Posterior cingulate gyrus (tissue), 11 donors: ENCODE measurements at places on chromosomes 16 and 17.

GRCh38 chr17:69443138-69443537 is 28.6 kb downstream of the MAP2K6 start:
- DNase-seq = no peak

DNA sequence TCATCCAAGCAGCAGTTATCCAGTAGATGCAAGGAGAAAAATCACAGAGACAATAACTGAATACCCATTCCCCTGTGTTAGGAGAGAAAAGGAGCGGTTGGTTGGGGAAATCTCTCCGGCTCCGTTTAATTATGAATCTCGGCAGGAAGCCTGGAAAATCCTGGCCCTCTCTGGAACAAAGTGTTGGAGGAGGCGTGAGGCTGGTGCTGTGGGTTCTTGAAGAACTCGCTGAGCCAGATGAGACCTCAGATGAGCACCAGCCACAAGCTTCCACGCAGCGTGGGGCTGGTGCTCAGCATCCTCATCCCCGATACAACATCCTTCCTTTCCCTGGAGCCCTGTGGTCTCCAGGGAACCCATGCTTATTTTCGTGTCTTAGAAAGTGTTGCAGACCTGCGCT is 39.7 kb downstream of the CACNG4 start:
- DNase-seq = peak; percentile 59

DNA sequence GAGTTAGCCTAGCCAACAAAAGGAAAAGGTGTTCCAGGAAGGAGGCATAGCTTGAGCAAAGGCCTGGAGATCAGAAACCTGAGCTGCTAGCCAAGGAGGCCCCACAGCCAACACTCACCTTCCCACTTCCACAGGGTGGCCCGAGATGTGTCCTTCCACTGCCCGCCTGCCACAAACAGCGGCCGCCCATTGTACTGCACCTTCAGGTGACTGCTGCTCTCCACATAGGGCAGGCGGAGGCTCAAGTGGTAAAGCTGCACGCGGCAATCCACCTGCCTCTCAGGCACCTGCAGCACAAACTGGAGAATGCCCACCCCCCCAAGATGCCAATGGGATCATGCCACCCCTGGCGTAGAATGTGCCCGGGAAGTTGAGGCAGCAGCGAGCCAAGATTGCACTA is 111.5 kb downstream of the RMI2 start:
- no peak for DNase-seq

- no peak for DNase-seq
These were observed 104.1 kb downstream of the BMERB1 start for GRCh38 chr16:15538507-15538906.

- DNase-seq = no peak
These were observed 839.7 kb downstream of the CDH11 start for GRCh38 chr16:64282181-64282580.

DNA sequence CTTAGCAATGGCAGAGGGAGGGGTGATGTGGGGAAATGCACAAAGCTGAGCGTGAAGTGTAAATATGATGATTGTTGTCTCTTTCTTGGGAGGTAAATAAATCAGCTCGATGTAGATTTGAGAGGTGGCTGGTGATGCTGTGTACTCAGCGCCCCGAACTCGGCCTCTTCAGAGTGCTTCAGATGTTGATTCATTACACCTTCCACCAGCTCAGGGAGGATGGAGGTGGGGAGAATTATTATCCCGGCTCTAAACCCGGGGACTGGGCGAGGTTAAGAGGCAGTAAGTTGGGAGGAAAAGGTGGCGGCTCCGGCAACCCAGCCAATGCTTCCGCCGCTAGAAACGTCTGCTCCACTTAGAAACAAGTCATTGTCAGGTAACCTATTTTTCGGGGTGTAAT is 86.5 kb downstream of the RPA1 start:
- DNase-seq = no peak

GRCh38 chr16:52832771-52833170 is 219.9 kb downstream of the CHD9NB start:
- DNase-seq = no peak

- DNase-seq = peak; percentile 85
These were observed 24.9 kb downstream of the MLYCD start for GRCh38 chr16:83923581-83924365.

GRCh38 chr16:58046936-58047335 is 21.4 kb downstream of the MMP15 start:
- no peak for DNase-seq

- peak; percentile 56 for DNase-seq
These were observed 40.1 kb downstream of the MYO18A start for GRCh38 chr17:29140051-29140621.

- DNase-seq = no peak
These were observed 20.9 kb downstream of the RGS9 start for GRCh38 chr17:65158041-65158440.

GRCh38 chr16:57409870-57410587 is 5.5 kb downstream of the CCL17 start:
- no peak for DNase-seq

GRCh38 chr17:41230094-41230493 is 2.2 kb upstream of the KRTAP9-3 start:
- no peak for DNase-seq

DNA sequence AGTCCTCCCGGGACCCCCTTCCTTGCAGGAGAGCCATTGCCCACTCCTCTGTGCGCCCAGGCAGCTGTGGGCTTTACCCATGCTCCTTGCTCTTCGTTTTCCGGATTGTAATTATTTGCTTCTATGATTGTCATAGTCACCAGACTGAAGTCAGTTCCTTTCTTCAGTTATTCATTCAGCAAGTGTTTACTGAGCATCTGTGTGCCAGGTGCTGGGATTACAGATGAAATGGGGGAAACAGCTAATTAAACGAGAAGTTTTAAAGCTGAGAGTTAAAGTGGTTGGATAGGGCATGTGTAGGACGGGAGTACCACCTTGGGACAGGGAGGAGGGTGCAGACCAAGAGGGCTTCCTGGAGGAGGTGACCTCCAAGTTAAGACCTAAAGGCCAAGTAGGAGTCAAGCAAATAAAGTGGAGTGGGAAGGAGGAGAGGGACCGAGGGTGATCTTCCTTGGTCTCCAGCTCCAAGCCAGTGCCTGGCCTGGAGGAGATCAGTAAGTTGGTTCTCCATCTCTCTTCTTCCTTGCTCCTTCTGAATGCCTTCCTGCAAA is 126.6 kb downstream of the OR1D5 start:
- no peak for DNase-seq

GRCh38 chr17:64183815-64184214 is 53.9 kb upstream of the ERN1 start:
- DNase-seq = no peak

GRCh38 chr17:55295411-55296170 is 30.8 kb downstream of the HLF start:
- peak; percentile 61 for DNase-seq

GRCh38 chr16:28208824-28209223 is 2.9 kb downstream of the XPO6 start:
- no peak for DNase-seq

DNA sequence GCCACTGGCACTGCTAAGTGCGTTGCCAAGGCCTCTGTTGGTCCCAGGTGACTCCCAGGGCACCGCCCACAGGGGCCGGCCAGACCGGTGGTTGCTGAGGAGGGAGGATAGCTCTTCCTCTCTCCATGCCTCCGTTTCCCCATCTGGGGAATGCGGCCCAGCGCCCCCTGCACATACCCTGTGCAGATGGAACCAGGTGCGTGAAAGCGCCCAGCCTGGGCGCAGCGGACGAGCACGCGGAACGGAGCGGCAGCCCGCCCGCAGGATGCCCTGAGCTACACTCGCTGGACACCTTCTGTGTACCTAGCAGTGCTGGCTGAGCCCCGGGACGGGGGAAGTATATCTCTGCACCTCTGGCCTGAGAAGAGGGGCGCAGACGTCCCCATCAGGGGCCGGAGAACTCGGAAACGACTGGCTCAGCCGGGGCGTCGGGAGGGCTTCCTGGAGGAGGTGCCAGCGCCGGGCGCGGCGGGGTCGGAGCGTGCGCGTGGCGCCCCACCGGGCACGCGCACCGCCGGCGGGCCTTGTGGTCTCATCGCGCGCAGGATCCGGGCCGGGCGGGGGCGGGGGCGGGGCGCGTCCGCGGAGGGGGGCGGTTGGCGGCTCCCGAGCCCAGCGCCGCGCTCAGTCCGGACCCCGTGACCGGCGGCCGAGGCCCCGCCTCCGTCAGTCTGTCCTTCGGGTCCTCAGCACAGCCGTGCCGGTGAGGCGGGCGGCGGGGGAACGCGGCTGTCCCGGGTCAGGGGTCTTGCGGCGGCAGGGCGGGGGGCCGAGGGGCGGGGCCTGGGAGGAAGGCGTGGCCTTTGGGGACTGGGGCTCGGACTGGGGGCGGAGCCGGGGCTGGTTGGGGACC is at the start of the genes CCDC78 and HAGHL:
TSS of gene CCDC78 (minus strand) at position 6 of the 853 bp plus-strand sequence. CDS start 76 bp downstream, outside the sequence.
TSS of gene HAGHL (plus strand) at position 669 of the 853 bp plus-strand sequence. CDS start 404 bp downstream, outside the sequence.
- peak; percentile 66 for DNase-seq

DNA sequence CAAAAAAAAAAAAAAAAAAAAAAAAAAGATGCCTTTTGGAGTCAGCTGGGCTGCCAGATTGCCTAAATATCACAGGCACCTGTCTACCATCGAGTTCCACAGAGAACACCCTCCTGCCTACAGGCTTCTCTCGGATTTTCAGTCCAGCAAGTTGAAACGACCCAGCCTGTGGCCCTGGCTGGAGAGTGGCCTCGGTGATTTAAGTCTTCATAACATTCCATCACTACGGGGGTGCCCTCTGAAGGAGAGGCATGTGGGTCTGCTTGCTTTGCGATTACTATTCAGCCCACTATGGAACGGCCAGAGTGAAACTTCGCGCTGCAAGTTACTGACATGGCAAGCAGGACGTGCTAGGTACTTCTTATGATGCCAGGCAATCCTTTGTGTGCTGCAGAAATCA is 42.8 kb downstream of the MARCHF10 start:
- DNase-seq = no peak

GRCh38 chr16:83539736-83540490 is 267.9 kb upstream of the HSBP1 start:
- no peak for DNase-seq

DNA sequence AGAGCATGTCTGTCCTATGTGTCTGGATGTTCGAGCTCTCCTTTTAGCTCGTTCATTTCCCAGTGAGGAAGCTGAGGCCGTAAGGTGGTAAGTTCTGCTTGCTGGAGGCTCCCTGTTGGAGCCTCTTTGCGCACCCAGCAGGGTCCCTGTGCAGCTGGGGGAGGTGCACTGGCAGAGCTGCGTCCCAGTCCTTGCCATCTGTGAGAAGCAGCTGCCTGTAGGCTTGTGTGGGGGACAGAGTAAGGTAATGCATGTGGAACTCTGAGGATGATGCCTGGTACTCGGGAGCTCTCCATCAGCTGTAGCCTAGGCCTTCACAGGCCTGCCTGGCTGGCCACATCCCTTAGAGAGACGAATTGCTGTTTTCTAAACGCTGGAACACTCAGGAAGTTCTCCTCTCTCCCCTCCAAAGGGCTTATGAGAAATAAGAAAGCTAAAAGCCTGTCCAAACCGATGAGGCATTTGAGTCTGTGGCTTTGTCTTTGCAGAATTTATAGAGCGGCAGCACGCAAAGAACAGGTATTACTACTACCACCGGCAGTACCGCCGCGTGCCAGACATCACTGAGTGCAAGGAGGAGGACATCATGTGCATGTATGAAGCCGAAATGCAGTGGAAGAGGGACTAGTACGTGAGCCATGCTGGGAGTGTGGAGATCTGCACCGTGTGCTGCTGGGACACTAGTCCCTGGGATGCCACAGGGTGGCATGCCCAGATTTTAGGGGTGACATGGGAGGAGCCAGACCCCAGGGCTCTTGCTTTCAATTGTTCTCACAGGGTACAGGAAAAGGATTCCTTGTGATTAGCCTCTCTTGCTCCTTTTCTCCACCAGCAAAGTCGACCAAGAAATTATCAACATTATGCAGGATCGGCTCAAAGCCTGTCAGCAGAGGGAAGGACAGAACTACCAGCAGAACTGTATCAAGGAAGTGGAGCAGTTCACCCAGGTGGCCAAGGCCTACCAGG is 1.6 kb downstream of the NDUFB10 start:
- no peak for DNase-seq

DNA sequence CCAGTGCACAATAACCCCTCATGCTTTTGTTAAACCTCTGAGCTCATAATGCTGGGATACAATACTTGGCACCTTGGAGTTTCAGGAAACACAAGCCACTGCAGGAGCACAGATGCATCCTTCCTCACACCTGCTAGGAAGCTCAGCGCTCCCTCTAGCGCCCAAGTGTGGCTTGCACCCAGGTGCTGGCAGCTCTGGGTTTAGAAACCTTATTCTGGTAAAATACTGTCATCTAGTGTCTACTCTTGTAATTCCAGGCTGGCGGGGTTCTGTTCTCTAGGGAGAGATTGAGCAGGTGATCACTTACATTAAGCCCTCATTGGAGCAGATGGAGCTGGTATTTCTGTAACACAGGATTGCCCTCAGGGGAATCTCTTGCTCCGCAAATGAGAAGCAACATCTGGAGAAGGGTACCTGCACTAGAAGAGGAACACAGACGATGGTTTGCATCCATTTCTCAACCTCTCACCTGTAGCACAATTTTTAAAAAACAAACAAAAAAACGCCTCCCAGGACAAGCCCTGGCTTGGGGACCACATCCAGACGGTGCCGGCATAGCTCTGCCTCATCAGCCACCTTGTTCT is 1.5 kb downstream of the CCL1 start:
- peak; percentile 98 for DNase-seq

DNA sequence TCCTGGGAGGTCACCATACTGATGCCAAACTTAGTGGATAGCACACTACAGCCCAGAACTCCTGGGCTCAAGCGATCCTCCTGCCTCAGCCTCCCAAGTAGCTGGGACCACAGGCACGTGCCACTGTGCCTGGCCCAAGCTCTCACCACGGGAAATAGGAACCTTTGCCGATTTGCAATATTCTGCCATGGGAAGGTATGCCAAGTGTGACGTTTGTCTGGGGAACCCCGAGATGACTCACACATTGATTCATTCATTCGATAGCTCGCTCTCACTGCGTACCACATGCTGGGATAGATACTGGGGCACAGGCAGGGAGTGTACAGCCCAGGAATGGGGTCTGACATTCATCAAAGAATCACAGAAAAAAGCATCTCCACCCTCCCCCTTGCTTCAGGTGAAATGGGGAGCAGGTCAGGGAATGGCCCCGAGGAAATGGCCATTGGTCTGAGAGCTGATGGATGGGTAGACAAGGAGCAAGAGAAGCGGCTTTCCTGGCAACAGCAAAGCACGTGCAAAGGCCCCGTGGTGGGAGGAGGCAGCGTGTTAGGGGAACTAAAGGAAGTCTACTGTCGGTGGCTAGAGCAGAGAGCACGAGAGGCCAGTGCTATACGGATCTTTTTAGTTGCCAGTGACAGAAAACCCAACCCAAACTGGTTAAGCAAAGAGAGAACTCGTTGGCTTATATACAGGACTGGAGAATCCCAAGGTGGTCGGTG is 44.1 kb downstream of the DNAH17 start:
- no peak for DNase-seq
